Activated CD4-positive, alpha-beta T cell treated with anti-CD3 and anti-CD28 coated beads for 36 hours (primary cell): ENCODE measurements at places on chromosomes 1 and 21. TPM values are rescaled to one million over a fixed set of nuclear protein-coding genes. Genes with fewer than 3 reads are reported as not detected.

TEKT2 gene
- not detected for total RNA-seq

PGLYRP3 gene
- total RNA-seq: not detected

TMEM269 gene
- 0.19 TPM for total RNA-seq

CHIA gene
- total RNA-seq: not detected

HTR6 gene
- 1.6 TPM for total RNA-seq

HUNK gene
- 0.02 TPM for total RNA-seq

GPX7 gene
- total RNA-seq: 19.0 TPM

RAB13 gene
- 16.6 TPM for total RNA-seq

NPL gene
- total RNA-seq: 4.0 TPM

LDLRAD1 gene
- total RNA-seq: not detected

PPIAL4G gene
- total RNA-seq: 0.07 TPM

LMX1A gene
- total RNA-seq: not detected

ACTA1 gene
- total RNA-seq: not detected

FCER1G gene
- total RNA-seq: 0.98 TPM

RCAN3 gene
- total RNA-seq: 62.3 TPM

SPATA45 gene
- not detected for total RNA-seq

CEP104 gene
- total RNA-seq: 33.6 TPM

PSEN2 gene
- 2.2 TPM for total RNA-seq

ICOSLG gene
- total RNA-seq: 2.4 TPM

GFI1 gene
- 53.7 TPM for total RNA-seq

TGFBR3 gene
- total RNA-seq: 4.5 TPM

CASQ1 gene
- total RNA-seq: not detected

FCRL3 gene
- 1.2 TPM for total RNA-seq

AUNIP gene
- 12.9 TPM for total RNA-seq

SLC1A7 gene
- total RNA-seq: not detected

ITLN2 gene
- not detected for total RNA-seq

CACHD1 gene
- total RNA-seq: 2.3 TPM

AADACL3 gene
- total RNA-seq: not detected

NPR1 gene
- 0.04 TPM for total RNA-seq

RHD gene
- not detected for total RNA-seq

TNFRSF14 gene
- total RNA-seq: 135 TPM

FMO3 gene
- not detected for total RNA-seq

KRTAP13-2 gene
- total RNA-seq: not detected

TCP10L gene
- total RNA-seq: 0.96 TPM

TMEM125 gene
- not detected for total RNA-seq

CYB5RL gene
- total RNA-seq: 13.5 TPM

SETDB1 gene
- total RNA-seq: 52.7 TPM

WDTC1 gene
- 19.3 TPM for total RNA-seq

FLG2 gene
- total RNA-seq: not detected

NBPF15 gene
- total RNA-seq: 36.2 TPM
